Caki2 (cell line): ENCODE measurements at places on chromosomes 4 and X. TPM values are rescaled to one million over a fixed set of nuclear protein-coding genes. Genes with fewer than 3 reads are reported as not detected.

DNA sequence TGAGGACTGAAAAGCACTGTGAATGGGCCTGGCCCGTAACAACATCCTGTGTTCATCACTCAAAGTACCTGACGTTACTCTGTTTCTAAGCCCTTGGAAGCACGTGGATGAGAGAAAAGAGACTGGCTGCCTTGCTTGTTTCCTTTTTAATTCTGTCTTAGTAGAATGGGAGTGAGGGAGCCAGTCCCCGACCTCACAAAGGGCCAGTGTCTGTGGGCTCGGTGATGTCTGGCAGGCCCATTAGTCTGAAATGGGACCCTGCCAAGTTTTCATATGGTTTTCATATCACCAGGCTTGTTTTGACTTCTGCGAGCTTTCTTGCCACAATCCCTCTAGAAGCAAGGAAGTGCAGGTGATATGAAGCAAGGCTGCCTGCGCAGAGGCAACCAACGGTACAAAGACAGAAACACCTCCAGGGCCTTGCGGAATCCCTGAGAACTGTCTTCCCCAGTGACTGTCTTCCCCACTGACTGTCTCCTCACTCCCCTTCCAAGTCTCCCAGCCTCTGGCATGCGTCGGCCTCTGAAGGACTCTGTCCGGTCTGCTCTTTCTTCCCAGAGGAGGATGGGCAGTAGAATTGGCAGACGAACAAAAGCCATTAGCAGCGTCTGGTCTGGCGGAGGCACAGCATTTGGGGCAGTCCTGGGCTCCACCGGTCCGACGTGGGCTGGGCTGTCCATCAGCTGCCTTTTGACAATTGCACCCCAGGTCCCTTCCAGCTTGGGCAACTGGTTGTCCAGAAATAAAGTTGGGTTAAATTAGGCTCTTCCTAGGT, 20.2 kb upstream of the RASL11B start:
- DNase-seq, result no peak

GRCh38 chr4:822361-823175, 3.4 kb downstream of the CPLX1 start:
- no peak for DNase-seq

DNA sequence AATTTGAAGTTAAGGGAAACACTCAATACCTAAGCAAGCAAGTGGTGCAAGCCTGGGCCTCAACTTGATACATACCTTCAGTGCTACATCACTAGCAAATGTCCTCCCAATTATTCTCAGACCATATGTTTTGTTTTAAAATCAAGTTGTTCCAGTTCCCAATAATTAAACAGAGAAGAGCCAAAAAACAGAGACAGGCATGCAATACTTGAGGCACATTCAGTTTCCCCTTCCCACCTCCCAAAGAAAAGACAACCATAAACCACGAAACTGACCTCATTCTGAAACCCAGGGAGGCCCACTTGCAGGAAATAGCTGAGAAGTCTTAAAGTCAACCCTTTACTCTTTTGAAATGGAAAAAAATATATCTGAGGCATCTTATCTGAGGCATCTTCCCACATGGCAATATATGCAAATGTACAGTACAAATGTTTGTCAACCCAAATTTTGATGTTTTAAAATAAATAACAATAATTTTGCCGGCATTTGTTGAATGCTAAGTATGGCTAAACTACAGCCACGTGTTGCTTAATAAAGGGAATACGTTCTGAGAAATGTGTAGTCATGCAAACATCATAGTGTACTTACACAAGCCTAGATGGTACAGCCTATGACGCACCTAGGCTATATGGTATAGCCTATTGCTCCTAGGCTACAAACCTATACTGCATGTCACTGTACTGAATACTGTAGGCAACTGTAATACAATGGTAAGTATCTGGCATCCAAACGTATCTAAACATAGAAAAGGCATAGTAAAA, 147.5 kb downstream of the TSPAN5 start:
- DNase-seq, result no peak

DNA sequence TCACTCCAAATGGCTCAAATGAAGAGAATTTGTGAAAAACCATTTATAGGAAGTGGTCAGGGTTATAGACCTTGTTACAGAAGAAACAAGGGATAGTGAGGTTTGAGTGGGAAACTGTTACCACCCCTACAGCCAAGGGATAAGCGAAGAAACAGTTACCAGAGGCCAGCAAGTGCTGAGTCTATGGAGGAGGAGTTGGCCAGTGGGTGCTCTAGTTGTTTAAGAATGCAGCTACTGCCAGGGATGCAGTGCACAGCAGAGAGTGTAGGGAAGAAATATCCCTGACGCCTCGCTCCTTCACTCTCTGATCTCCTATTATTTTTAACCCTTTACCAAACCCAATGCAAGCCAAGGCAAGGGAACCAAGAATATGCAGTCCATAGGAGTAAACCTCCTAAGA, 15.2 kb upstream of the SYTL4 start:
- DNase-seq, result no peak

DNA sequence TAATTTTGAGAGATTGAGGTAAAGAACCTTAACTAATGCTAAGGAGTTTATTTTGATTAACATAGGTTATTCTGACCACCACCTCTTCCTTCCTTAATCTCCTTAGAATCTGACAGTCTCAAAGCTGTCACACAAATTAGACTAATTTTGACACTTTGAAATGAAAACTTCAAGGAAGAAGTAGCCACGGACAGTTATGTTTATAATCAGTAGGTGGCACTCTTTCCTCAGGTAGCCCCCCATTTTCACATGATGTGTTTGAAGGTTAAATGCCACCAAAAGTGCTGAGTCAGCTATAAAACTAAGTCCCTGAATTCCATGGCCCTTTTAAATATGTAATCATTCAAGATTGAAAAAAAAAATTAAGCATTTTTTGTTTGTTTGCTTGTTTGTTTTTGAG, 22.4 kb downstream of the TMEM33 start:
- no peak for DNase-seq

Gene SSX1
- total RNA-seq, result 0.51 and 1.2 TPM in 2 replicates

Gene MAP3K15
- 0.70 and 1.6 TPM in 2 replicates for total RNA-seq

Gene SMIM10
- total RNA-seq, result 11.8 and 20.0 TPM in 2 replicates

Gene HSFX1
- total RNA-seq, result 0.78 TPM in 1 of 2 replicates, not detected in the other

Gene SGMS2
- 9.3 and 47.4 TPM in 2 replicates for total RNA-seq

Gene PDGFRA
- 0.41 and 0.88 TPM in 2 replicates for total RNA-seq

Gene PGAM4
- total RNA-seq, result not detected in 2 replicates

Gene CRLF2
- 0.34 TPM in 1 of 2 replicates, not detected in the other for total RNA-seq

Gene VCX
- not detected in 2 replicates for total RNA-seq

Gene MRPS18C
- total RNA-seq, result 10.2 and 23.9 TPM in 2 replicates
